ENCODE measurements at places on chromosomes 1 and 21.
A peak's percentile ranks its signal among the peaks of the same experiment; 100 is the strongest.

DNA sequence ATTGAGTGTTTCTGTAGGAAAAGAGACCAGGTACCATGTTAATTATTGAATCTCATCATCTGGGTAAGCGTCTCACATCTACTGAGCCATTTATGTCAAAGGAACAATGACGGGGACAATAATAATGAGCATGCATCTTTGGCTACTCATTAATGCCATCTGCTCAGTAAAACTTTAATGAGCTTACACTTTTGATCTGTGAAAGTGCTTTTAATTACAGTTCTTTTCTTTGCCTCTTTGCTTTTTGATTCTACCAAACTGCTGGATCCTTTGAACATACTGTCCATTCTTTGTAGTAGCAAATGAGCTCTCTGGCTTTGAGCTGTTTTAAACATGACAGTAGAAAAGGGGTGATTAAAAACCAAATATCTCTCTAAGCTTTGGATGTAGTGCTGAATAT, 181.2 kb upstream of the IVNS1ABP start:
- no peak for DNase-seq

DNA sequence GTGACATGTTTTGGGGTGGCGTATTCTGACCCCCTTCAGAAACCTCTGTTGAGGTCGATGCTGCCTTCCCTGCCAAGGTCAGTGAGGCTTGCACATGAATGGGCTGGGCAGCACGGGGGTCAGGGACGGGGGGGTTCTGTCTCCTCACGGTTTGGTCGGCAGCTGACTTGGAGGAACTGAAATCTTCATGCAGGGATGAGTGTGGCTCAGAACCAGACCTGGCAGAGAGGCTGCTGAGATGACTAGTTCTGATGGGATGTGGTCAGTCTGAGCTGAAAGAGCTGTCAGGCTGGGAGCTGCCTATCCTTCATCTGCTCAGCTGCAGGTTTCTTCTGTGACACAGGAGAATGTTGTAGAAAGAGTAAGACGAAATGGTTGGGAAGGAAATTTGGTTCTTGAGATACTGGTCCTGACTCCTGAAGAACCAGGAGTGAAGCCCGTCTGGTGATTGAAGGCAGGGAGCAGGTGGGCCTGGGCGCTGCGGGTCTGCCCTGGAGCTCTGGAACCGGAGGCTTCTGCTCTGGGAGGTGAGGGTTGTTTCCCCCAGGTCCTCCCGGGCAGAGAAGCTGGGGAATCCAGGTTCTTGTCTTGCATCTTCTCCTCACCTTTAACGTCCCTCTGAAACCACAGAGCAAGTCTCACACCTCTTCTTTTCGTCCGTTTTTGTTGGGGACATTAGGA, 3.3 kb downstream of the SLX9 start:
- DNase-seq, result no peak

- DNase-seq, result no peak
Measured at GRCh38 chr1:108049178-108049819, 84.3 kb upstream of the VAV3 start.

DNA sequence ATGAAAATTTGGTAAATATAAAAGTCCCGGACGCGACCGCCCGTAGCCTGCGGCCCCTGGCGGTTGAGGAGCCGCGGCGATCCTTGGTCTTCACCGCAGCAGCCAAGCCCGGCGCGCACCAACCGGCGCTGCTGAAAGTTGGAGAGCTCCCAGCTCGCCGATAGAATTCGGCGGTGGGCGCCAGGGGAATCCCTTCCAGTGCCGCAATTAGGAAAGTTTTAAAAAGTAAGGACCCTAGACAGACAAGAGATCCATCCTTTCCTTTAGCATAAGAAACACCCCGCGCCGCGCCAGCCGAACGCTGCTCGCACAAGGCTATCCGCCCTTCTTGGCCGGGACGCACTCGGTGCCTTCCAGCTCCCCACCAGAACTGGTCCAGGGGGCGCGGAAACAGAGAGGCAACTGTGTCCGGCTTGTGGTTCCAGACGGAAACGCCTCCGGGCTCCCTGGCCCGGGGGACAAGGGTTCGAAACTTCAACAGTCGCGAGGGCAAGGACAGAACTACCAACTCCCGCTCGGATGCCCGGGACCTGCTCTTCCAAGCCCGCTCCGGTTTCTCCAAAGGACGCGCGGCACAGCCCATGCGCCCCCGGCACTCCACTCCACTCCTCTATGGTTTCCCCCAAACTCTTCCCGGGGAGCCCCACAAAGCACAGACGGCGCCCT, 1.7 kb downstream of the FAM78B start:
- DNase-seq, result peak; percentile 18
